Type B pancreatic cell (in vitro differentiated cells): ENCODE measurements at places on chromosomes 3 and 15. TPM values are rescaled to one million over a fixed set of nuclear protein-coding genes. Genes with fewer than 3 reads are reported as not detected.

The TMCO5A gene
- not detected in 2 replicates for total RNA-seq

The SLC9C1 gene
- total RNA-seq, result 0.48 and 0.99 TPM in 2 replicates

The ASB14 gene
- total RNA-seq, result not detected in 2 replicates

The HHLA2 gene
- 2.3 and 3.9 TPM in 2 replicates for total RNA-seq
